Activated CD4-positive, alpha-beta memory T cell treated with anti-CD3 and anti-CD28 coated beads, Interleukin-2, amount 10 ng/mL, durations not matched to agents 7 days and 5 days (primary cell): ENCODE measurements at places on chromosomes 12 and 14. TPM values are rescaled to one million over a fixed set of nuclear protein-coding genes. Genes with fewer than 3 reads are reported as not detected.

DNA sequence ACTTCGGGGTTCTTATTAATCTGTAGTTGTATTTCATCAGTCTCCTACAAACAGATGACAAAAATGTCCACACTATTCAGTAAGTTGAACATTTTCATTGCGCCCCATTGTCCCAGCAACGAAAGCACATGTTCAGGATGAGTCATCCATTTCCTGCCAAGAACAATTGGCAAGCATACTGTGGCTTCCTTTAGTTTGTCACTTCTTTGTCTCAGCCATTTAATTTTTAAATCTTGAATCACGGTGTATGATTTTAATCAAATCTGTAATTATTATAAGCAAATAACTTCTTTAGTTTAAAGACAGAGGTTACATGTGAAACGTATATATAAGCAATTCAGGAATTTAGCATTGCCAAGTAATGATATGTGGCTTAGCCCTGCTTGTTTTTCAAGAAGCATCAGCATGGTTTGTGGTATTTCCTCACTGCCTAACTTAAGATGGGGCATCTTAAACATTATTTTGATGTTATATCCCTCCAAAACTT is 211.3 kb upstream of the KRR1 start:
- H3K4me1 ChIP-seq: peaks cover 22% of the 10 kb centered on the region
- peak; percentile 56 for DNase-seq
- H3K27ac ChIP-seq: peak overlapping the region; percentile 63
- H3K36me3 ChIP-seq: peaks cover 9% of the 10 kb centered on the region
- no peak overlapping the region for H3K4me3 ChIP-seq

DNA sequence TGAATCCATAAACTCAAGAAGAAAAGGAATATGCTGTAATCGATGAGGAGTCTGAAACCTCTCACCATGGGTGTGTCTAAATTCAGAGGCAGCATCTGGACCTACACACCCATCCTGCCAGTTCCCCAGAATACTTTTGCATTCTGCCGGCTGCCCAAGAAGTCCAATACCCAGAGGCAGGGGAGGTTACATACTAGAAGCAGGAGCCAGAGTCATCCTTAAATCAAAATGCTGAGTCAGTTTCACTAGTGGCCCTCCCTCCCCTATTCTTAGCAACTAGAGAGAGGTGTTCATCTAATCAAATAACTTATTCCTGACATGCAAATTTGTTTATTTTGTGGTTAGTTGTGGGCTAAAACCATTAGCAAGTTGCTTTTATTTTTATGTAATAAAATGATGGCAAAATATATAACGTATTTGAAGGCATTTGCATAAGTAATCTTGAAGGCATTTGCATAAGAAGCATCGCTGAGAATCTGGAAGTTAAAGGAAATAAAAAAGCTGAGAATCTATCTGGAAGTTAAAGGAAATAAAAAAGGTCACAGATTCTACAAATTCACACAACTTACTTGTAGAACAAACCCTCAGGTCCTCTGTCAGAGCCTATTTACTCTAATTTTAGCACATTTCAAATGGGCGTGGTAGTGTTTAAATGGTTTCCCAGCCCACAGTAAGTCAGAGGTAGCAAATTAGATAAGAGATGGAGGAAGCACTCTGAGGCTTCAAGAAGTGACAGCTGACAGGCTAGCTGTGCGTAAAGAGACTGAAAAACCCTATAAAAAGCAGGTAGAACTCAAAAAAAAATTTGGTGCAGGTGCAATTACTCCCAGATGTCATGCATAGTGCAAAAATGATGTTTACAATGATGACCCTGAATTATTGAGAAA is 7.8 kb downstream of the BHLHE41 start:
- no peak for DNase-seq
- peaks cover 16% of the 10 kb centered on the region for H3K4me1 ChIP-seq
- H3K27ac ChIP-seq: no peak overlapping the region
- peaks cover 72% of the 10 kb centered on the region for H3K27me3 ChIP-seq

Gene ABCD2
- total RNA-seq: 19.6 TPM

Gene KLRK1
- 0.43 TPM for total RNA-seq

DNA sequence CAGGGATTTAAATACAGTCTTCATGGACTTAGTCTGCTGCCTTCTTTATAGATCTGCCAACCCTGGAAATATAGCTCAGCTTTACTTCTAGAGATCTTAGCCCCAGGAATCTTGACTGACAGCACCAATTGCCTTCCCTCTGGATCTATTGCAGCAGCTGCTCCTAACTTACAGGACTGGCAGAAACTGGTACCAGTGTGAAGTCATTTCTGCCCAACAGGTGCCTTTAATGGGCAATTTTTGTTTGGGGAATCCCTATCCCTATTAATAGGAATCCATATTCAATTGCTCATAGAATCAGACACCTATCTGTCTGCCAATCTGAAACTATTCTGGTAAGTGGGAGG is 27.2 kb downstream of the SPX start:
- DNase-seq: no peak
- H3K4me3 ChIP-seq: no peak overlapping the region
- H3K4me1 ChIP-seq: no peaks in the 10 kb centered on the region
- no peaks in the 10 kb centered on the region for H3K27me3 ChIP-seq
- no peak overlapping the region for H3K27ac ChIP-seq

DNA sequence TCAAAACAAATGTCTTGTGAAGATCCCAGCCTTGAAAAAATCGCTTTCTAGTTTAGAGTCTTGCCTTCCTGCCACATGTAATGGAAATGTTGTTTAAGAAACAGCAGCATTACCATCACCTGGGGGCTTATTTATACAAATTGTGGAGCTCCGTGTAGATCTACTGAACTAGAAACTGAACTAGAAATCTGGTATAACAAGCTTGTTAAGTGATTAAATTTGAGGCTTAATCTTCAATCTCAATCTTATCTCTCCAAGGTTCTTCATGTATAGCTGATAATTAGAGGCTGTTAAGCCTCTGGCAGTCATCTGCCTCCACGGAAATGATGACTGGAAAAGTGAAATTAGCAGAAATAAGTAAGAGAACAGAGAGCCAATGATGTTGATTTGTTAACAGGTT is 92.0 kb upstream of the FGD4 start:
- DNase-seq: no peak
- H3K4me1 ChIP-seq: peaks cover 5% of the 10 kb centered on the region
- H3K4me3 ChIP-seq: no peak overlapping the region
- no peak overlapping the region for H3K27ac ChIP-seq

GRCh38 chr12:3871356-3871755 is 1.8 kb downstream of the PARP11 start:
- peak overlapping the region; percentile 94 for H3K27ac ChIP-seq
- DNase-seq: no peak
- peaks cover 44% of the 10 kb centered on the region for H3K4me1 ChIP-seq

DNA sequence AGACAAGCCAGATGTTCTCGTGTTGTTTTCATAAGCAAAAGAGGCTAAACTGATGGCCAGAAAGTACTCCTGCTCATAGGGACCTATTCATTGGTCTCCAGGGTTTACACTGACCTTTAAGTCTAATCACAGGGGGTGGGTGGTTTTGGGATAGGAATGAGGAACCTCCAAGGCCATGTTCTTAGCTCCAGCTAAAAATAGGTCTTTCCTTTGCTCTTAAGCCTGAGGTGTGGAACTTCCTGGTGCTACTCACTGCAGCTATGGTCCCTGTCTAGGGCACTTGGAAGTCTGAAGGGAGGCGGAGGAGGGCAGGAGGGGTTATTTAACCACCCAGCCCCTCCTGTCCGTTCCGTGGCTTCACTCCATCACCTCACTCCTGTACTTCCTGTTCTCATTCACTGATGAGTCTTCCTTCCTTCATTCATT is 18.6 kb downstream of the GPRC5A start:
- H3K27me3 ChIP-seq: peaks cover 4% of the 10 kb centered on the region
- H3K27ac ChIP-seq: no peak overlapping the region
- H3K36me3 ChIP-seq: no peaks in the 10 kb centered on the region
- no peak for DNase-seq

Gene RNASE2
- total RNA-seq: not detected

Gene IL26
- total RNA-seq: 3.3 TPM

Gene CLEC2B
- 79.7 TPM for total RNA-seq

- no peaks in the 10 kb centered on the region for H3K36me3 ChIP-seq
- H3K4me3 ChIP-seq: no peak overlapping the region
- peaks cover 53% of the 10 kb centered on the region for H3K27me3 ChIP-seq
- peaks cover 20% of the 10 kb centered on the region for H3K4me1 ChIP-seq
- no peak overlapping the region for H3K27ac ChIP-seq
Observed at GRCh38 chr14:24366721-24367513, 1.1 kb upstream of the NFATC4 start.

GRCh38 chr14:21307637-21308036 is 27.8 kb downstream of the RPGRIP1 start:
- peaks cover 19% of the 10 kb centered on the region for H3K4me1 ChIP-seq
- H3K36me3 ChIP-seq: no peaks in the 10 kb centered on the region
- no peak overlapping the region for H3K27ac ChIP-seq
- no peak for DNase-seq
- H3K27me3 ChIP-seq: peaks cover 6% of the 10 kb centered on the region

Gene NEUROD4
- not detected for total RNA-seq

Gene ARMH4
- total RNA-seq: not detected

DNA sequence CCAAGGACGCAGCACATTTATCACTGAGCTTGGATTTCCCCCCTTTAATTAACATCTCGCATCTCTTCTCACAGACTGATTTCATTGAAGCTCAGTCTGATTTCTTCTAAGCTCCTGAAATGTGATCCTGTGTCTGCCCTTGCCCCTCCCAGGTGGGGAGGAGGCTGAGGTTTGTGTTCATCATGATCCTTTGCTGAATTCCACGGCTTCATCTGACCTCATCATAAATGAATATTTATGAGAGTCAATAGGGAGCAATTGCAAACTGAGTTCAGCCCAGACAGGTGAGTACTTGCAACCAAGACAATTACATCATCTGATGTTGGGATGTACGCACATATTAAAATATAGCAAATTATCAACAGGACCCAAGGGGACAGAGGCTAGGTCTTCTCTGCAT is 72.4 kb downstream of the MAP1LC3B2 start:
- H3K36me3 ChIP-seq: no peaks in the 10 kb centered on the region
- no peak for DNase-seq
- peaks cover 38% of the 10 kb centered on the region for H3K27me3 ChIP-seq
- no peaks in the 10 kb centered on the region for H3K4me1 ChIP-seq
- H3K27ac ChIP-seq: no peak overlapping the region
- no peak overlapping the region for H3K4me3 ChIP-seq

DNA sequence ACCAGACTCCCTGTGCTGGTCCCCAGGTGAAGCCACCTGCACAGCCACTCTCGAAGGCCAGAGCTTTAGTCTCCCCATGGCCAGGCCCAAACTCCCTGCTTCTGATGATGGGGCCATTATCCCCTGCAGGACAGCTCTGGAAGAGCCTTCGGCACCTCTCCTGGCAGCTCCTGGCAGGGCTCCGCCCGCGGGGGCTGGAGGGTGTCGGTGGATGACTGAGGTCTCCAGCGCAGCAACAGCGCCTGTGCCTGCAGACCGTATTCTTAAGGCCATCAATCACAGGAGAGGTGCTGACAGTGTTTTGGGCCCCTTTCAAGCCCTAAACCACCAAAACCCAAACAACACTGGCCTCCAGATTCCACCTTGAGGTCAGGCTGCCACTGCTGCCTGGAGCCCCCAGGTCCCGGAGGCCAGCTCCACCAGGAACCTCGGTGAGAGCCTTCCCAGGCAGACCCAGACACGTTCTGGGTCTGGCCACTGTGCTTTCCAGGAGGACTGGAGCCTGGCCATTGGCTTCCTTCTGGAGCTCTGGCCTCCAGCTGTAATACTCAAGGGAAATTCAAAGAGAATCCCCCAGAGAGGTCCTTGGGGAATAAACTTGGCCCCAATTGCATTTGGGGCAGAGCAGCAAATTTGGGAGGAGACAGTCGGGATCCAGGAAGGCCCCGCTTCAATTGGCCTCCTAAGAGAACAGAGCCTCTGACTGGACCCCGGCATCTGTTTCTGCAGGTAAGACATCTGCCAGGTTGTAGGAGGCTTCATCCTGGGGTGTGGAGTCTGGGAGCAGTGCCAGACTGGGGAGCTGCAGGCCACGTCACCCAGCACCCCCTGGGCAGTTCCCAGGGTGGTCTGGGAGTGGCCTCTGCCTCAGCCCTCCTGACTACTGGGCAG is 210.6 kb upstream of the RTL1 start:
- peak; percentile 10 for DNase-seq
- peaks cover 2% of the 10 kb centered on the region for H3K27me3 ChIP-seq
- H3K27ac ChIP-seq: no peak overlapping the region
- no peaks in the 10 kb centered on the region for H3K4me1 ChIP-seq

Gene GPR84
- total RNA-seq: 0.18 TPM

GRCh38 chr14:104758981-104759969 is 6.3 kb downstream of the SIVA1 start:
- no peak for DNase-seq
- H3K27me3 ChIP-seq: no peaks in the 10 kb centered on the region
- H3K27ac ChIP-seq: no peak overlapping the region

- no peak overlapping the region for H3K4me3 ChIP-seq
- peaks cover 15% of the 10 kb centered on the region for H3K27me3 ChIP-seq
- DNase-seq: no peak
- no peaks in the 10 kb centered on the region for H3K4me1 ChIP-seq
- H3K36me3 ChIP-seq: no peaks in the 10 kb centered on the region
Observed at GRCh38 chr12:51538149-51538548, 52.9 kb upstream of the SCN8A start.

DNA sequence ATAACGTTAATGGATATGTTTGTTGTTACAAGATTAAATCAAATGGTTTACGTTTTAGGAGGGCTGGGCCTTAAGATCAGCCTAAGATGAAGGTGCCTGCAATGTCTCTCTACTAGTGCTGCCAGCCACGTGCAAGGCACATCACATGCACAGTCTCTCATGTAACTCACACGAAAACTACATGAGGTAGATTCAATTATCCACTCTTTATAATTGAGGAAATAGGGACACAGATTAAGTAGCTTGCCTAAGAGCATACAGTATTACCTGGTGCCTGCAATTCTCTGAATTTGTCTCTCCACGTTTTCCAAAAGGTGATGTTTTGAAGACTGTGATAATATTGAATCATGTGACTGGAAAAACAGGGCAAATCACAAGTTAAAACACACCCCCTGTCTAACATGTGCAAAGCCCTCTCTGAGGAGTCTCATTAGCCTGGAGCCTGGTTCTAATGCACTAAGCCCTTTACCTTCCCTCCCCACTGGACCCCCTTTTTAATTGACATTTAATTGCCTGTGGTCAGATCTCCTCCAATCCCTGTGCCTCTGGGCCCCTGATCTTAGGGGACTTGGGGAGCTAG is 14.6 kb upstream of the ATP2A2 start:
- DNase-seq: no peak
- H3K4me1 ChIP-seq: no peaks in the 10 kb centered on the region
- no peak overlapping the region for H3K4me3 ChIP-seq
- peaks cover 36% of the 10 kb centered on the region for H3K27me3 ChIP-seq
- no peaks in the 10 kb centered on the region for H3K36me3 ChIP-seq

DNA sequence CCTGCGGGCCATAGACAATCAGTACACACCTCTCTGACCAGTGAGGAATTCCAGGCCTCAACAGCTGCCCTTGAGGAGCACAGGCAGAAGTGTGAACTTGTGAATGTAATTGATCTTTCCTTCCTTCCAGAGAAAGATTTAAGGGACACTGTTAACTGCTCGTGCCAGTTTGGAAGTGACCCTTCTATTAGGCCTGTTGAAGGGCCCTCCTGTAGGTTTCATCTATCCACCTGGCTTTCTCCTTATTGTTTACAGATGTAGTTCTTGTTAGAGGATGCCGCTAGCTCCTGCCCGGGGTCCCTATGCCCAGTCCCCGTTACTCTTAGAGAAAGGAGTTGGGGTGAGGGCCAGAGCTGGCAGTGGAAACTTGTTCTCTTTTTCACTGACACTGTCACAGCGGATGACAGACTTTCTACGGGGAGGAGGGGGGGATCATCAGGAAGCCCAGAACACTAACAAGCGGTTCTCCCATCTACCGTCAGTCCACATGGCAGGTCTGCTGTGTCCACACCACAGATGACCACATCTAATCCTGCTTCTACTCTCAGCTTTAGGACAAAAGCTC is 42.6 kb downstream of the SH2B3 start:
- H3K27me3 ChIP-seq: peaks cover under 1% of the 10 kb centered on the region
- H3K4me3 ChIP-seq: no peak overlapping the region
- H3K4me1 ChIP-seq: peaks cover 64% of the 10 kb centered on the region
- H3K36me3 ChIP-seq: peaks cover 65% of the 10 kb centered on the region
- H3K27ac ChIP-seq: no peak overlapping the region
- DNase-seq: peak; percentile 7
